Colonic mucosa (tissue), 4 donors: ENCODE measurements at places on chromosomes 7 and 10. TPM values are rescaled to one million over a fixed set of nuclear protein-coding genes. Genes with fewer than 3 reads are reported as not detected.

DNA sequence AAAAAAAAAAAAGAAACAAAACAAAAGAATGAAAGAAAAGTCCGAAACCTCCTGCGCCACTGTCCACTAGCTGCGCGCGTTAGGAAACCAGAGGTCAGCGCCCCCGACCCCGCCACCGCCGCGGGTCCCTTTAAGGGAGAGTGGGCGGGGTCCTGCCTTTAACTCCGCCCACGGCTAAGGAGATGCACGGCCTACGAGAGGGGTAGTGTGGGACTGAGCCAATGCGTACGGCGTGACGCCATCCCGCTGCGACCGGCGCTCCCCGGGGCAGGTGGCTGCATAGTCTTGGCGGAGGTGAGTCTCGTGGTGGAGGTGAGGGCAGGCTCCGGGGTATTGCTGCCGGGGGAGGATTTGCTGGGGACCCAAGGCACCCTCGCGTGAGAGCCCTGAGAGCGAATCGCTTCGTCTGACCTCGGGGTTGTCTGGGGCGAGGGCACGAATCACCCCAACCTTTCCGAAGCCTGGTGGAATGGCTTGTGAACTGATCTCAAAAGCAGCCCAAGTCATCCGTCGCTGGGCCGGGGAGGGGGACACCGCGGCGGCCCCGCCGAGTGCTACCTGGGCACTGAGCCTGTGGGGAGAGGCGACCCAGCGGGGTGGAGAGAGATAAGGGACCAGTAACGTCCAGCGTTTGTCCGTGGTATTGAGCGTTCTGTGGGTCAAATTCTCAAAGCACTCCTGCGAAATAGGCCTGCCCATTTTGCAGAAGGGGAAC is at the start of gene MRPS17:
Gene MRPS17 (plus strand): TSS at position 241 of the 715 bp plus-strand sequence. CDS start 1,319 bp downstream, outside the sequence.
- H3K27me3 ChIP-seq: no peaks in the 10 kb centered on the region
- DNase-seq: peak; percentile 96
- no peaks in the 10 kb centered on the region for H3K36me3 ChIP-seq
- H3K27ac ChIP-seq: peak within 1 kb of the TSS; percentile 19

- no peaks in the 10 kb centered on the region for H3K4me1 ChIP-seq
- H3K27ac ChIP-seq: no peak overlapping the region
- peaks cover 8% of the 10 kb centered on the region for H3K36me3 ChIP-seq
- no peak overlapping the region for H3K4me3 ChIP-seq
- no peaks in the 10 kb centered on the region for H3K27me3 ChIP-seq
Observed at GRCh38 chr10:102283890-102284289, 38.6 kb downstream of the GBF1 start.

DNA sequence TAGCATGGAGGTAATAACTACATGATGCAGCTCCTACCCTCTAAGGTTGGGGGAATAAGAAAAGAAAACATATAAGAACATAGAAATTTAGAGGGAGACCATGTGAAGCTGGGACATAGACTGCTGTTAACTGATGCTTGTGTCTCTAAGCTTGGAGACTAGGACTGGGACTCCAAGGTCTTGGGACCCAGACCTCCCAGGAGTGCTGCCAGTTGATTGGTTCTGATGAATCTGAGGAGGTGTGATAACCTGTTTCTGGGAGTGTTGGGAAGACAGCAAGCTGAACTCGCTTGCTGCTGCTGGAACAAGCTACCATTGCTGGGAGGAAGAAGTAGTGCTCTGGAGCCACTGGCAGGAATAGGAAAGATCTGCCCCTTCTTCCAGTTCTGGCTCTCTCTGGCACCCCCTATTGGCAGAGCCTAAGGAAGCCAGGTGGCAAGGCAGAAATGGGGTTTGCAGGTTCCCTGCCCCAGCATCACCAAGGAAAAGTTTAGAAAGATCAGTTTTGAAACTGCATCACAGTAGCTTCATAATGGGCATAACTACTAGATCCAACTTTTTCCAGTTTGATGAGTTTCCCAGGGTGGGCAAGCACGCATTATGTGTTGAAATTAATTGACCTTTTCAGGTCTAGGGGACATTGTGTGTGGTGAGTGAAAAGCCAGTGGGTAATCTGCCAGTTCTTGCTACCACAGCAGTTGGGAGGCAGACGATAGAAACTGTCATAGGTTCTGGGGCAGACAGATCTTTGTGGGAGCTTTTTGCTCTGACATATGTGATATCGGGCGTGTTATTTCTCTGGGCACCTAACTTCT is 140.7 kb downstream of the SND1 start:
- no peak overlapping the region for H3K4me3 ChIP-seq
- no peaks in the 10 kb centered on the region for H3K27me3 ChIP-seq
- peak; percentile 60 for DNase-seq

GRCh38 chr7:40972426-40972825 is 730.5 kb downstream of the INHBA start:
- H3K4me3 ChIP-seq: no peak overlapping the region
- H3K36me3 ChIP-seq: no peaks in the 10 kb centered on the region
- H3K27ac ChIP-seq: no peak overlapping the region
- no peaks in the 10 kb centered on the region for H3K27me3 ChIP-seq

DNA sequence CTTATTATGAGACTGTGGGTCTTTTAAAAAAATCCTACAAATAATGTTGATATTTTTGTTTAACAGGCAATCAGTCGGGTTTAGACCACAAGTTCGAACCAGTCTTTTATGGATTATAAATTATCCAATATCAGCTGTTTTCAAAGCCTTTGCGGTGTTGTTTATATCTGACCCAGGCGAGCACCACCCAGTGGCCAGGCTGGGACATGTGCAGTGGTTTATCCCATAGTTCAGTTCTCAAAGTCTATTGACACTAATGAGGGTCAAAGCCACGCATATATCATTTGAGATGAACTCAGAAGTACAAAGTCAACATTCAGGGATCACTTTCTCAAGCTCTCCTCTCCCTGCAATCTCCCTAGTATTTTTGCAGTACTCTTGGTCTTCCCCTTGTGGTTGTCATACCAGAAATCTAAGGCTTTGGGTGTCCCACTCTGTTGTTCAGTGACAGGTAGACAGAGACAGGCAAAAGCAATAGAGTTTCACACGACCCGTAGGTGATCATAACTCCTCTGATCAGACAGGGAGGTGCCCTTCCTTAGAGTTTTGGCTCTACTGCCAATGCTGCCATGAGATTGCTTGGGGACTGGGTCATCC is 117.4 kb upstream of the POM121L12 start:
- no peaks in the 10 kb centered on the region for H3K27me3 ChIP-seq
- H3K36me3 ChIP-seq: no peaks in the 10 kb centered on the region
- no peak overlapping the region for H3K4me3 ChIP-seq
- no peak overlapping the region for H3K27ac ChIP-seq

DNA sequence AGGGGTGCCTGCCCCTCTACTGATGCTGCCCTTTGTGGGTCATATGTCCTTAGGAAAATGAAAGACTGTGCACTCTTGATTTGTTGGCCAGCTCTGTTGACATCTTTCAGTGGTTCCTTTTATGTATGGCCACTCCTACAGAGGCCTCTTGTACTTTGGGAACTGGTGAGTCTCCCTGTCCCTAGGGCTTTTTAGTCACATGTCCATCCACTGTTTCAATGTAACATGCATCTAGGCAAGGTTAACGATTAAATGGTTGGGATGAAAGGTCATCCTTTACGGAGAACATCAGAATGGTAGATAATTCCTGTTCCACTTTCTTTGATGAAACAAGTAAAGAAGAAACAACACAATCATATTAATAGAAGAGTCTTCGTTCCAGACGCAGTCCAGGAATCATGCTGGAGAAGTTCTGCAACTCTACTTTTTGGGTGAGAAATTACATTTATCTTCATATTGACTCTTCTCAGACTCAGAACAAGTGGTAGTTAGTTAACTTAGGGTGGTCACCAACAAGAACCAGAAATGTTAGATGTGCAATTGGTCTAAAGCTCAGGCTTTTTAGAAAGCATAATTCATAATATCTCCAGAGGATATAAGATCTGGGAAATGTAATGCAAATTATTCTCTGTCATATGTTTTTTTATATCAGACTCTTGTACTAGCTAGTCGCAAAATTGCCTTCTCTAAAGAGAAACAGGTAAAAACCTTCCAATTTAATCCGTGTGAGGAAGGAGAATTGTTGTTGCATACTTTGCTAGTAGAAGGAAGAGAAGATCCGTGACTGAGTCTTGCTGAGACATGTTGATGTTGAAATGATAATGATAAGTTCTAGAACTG is at the start of gene ABCC2:
Gene ABCC2 (plus strand): TSS at position 194 of the 840 bp plus-strand sequence. CDS start 205 bp downstream, at position 399.
- H3K27me3 ChIP-seq: no peaks in the 10 kb centered on the region
- no peaks in the 10 kb centered on the region for H3K4me1 ChIP-seq
- no peak within 1 kb of the TSS for H3K4me3 ChIP-seq
- H3K36me3 ChIP-seq: no peaks in the 10 kb centered on the region

- no peaks in the 10 kb centered on the region for H3K4me1 ChIP-seq
- no peak for DNase-seq
- H3K27me3 ChIP-seq: peaks cover 36% of the 10 kb centered on the region
- no peak overlapping the region for H3K27ac ChIP-seq
- no peak overlapping the region for H3K4me3 ChIP-seq
Observed at GRCh38 chr10:8060704-8061121, 6.2 kb downstream of the GATA3 start.

DNA sequence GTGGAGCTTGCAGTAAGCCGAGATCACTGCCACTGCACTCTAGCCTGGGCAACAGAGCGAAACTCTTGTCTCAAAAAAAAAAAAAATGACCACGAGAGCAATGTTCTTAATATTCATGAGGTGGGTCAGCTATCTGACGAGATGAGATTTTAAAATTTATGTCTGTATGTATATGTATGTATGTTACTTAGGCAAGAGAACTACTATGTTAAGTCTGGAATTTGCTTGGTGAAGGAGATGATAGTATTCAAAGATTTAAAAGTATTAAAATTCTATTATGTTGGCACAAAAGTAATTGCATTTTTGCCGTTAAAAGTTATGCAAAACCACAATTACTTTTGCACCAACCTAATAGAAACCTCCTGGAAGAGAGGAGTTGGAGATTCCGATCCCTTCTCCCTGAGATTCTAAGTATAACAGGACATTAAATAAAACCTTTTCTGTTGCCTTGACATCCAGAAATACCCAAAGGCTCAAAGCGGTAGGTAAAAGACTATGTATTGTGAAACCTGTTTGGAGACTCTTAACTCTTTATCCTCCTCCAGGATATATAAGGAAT is 114.3 kb upstream of the TNS3 start:
- H3K4me3 ChIP-seq: no peak overlapping the region
- H3K27me3 ChIP-seq: no peaks in the 10 kb centered on the region
- H3K36me3 ChIP-seq: no peaks in the 10 kb centered on the region
- H3K4me1 ChIP-seq: no peaks in the 10 kb centered on the region
- no peak overlapping the region for H3K27ac ChIP-seq
- no peak for DNase-seq

- DNase-seq: no peak
- no peaks in the 10 kb centered on the region for H3K27me3 ChIP-seq
- H3K36me3 ChIP-seq: no peaks in the 10 kb centered on the region
- H3K4me1 ChIP-seq: no peaks in the 10 kb centered on the region
Observed at GRCh38 chr10:89426230-89426868, 12.0 kb downstream of the IFIT5 start.

- H3K27me3 ChIP-seq: no peaks in the 10 kb centered on the region
- H3K4me3 ChIP-seq: no peak overlapping the region
- H3K4me1 ChIP-seq: no peaks in the 10 kb centered on the region
Observed at GRCh38 chr7:137762334-137762733, 84.4 kb downstream of the DGKI start.

- H3K27ac ChIP-seq: no peak overlapping the region
- no peak overlapping the region for H3K4me3 ChIP-seq
- no peaks in the 10 kb centered on the region for H3K4me1 ChIP-seq
- H3K27me3 ChIP-seq: no peaks in the 10 kb centered on the region
Observed at GRCh38 chr7:1851721-1852516, 181.8 kb downstream of the ELFN1 start.

DNA sequence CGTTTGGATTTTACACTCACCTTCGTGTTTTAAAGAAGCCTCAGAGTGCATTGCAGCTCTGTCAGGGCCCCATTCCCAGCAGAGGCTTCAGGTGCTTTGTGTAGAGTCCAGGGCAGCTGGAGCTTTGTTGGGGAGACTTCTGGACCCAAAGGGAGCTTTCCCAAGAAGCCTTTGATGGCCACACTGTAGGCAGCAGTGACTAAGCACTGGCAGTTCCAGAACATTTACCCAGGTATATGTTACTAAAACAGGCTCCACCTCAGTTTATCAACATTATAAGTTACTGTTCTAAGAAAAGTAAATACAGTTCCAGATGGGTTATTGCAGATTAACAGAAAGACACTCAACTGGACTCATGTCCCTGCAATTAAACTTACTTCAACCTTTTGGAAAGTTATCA is 66.8 kb downstream of the LANCL2 start:
- peaks cover 5% of the 10 kb centered on the region for H3K4me1 ChIP-seq
- no peak overlapping the region for H3K4me3 ChIP-seq
- H3K27ac ChIP-seq: peak overlapping the region; percentile 74
- H3K27me3 ChIP-seq: no peaks in the 10 kb centered on the region
- peak; percentile 44 for DNase-seq
- no peaks in the 10 kb centered on the region for H3K36me3 ChIP-seq

DNA sequence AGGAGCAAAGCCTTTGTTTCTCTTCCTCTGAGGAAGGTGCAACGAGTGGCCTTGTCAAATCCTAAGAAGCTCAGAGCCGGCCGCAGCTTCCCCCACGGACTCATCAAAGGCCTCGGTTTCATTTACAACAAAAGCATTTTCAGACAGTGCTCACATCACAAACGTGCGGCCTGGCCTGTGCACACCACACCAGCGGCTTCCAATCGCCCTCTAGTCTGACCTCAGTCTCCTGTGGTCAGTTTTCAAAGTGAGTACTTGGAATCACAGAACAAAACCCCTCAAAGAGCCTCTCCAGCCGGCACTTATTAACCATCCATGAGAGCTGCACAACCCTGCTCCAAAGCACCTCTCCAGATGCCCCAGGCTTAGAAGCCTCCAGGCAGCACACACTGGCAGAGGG is 3.3 kb downstream of the RADIL start:
- peaks cover 3% of the 10 kb centered on the region for H3K4me1 ChIP-seq
- no peak overlapping the region for H3K27ac ChIP-seq

GRCh38 chr7:102415685-102416225 is 17.6 kb upstream of the ORAI2 start:
- peak overlapping the region; percentile 28 for H3K27ac ChIP-seq
- peaks cover 3% of the 10 kb centered on the region for H3K4me1 ChIP-seq
- no peak overlapping the region for H3K4me3 ChIP-seq
- H3K36me3 ChIP-seq: no peaks in the 10 kb centered on the region

DNA sequence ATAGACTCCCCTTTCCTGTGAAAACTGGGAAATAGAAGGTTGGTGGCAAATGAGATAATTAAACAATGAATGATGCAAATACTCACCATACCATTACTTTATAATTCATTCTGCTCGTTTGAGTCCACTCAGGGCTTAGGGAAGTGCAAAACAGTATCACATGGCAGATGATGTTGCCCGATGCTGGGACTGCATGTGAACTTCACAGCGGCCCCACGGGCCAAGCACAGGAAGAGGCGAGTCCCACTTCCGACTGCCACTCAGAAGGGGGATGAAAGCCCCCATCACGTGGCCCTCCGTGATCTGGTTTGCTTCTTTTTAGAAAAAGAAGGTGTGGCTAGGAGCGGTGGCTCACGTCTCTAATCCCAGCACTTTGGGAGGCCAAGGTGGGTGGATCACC is 71.5 kb downstream of the PRPF18 start:
- no peak for DNase-seq
- no peak overlapping the region for H3K27ac ChIP-seq
- no peak overlapping the region for H3K4me3 ChIP-seq
- no peaks in the 10 kb centered on the region for H3K27me3 ChIP-seq
- H3K36me3 ChIP-seq: no peaks in the 10 kb centered on the region
- H3K4me1 ChIP-seq: no peaks in the 10 kb centered on the region

- H3K27me3 ChIP-seq: no peaks in the 10 kb centered on the region
- DNase-seq: no peak
- no peaks in the 10 kb centered on the region for H3K36me3 ChIP-seq
- no peak overlapping the region for H3K4me3 ChIP-seq
Observed at GRCh38 chr7:80984619-80985018, 65.8 kb upstream of the SEMA3C start.

CNPY1 gene
- not detected for total RNA-seq

PCGF6 gene
- total RNA-seq: 8.6 TPM

HOXA3 gene
- 13.3 TPM for total RNA-seq

HGF gene
- 0.96 TPM for total RNA-seq

NRP1 gene
- total RNA-seq: 11.7 TPM

SPDYE1 gene
- not detected for total RNA-seq

HYAL4 gene
- total RNA-seq: not detected

PRPF18 gene
- 20.4 TPM for total RNA-seq
